ENCODE measurements at places on chromosomes 7 and 10.

GRCh38 chr10:65342245-65342644, 1583.6 kb upstream of the LRRTM3 start:
- no peak for DNase-seq

DNA sequence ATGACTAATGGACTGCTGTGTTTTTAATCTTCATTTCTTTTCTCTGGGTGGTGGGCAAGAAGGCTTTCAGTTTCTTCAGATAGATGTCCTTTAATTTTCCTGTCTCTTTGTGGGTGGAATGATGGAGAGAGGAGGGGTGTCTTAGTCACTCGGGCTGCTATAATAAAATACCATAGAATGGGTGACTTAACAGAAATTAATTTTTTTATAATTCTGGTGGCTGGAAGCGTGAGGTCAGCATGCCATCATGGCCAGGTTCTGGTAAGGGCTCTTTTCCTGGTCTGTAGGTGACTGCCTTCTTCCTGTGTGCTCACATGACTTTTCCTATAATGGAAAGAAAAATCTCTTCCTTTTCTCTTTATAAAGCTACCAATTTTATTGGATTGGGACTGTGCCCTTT, 6.3 kb downstream of the RSBN1L start:
- no peak for DNase-seq

- DNase-seq, result no peak
These were observed 84.5 kb downstream of the FAM241B start for GRCh38 chr10:69714572-69714971.

GRCh38 chr7:69189406-69189805, 408.9 kb upstream of the AUTS2 start:
- no peak for DNase-seq

DNA sequence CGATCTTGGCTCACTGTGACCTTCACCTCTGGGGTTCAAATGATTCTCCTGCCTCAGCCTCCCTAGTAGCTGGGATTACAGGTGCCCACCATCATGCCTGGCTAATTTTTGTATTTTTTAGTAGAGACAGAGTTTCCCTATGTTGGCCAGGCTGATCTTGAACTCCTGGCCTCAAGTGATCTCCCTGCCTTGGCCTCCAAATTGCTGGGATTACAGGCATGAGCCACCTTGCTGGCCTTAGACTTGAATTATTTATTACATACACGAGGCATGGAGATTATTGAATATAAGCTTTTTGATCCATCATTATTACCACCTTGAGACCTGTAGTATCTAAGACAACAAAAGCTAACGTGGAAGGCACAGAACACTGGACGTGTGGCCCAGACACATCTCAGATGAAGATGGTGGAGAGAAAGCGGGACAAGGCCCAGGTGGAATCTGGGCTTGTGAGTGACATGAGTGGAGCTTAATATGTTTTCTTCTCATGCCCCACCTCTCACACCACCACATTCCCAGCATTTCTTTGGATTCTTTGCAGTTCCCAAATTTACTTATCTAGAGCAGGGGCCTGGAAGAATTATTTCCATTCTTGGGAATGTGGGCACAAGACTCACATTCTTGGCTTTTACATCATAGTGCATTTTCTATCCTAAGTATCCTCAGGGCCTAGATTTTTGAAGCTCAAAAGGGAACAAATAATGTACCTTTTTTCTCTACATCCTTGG, 76.6 kb downstream of the SUGCT start:
- DNase-seq, result no peak

DNA sequence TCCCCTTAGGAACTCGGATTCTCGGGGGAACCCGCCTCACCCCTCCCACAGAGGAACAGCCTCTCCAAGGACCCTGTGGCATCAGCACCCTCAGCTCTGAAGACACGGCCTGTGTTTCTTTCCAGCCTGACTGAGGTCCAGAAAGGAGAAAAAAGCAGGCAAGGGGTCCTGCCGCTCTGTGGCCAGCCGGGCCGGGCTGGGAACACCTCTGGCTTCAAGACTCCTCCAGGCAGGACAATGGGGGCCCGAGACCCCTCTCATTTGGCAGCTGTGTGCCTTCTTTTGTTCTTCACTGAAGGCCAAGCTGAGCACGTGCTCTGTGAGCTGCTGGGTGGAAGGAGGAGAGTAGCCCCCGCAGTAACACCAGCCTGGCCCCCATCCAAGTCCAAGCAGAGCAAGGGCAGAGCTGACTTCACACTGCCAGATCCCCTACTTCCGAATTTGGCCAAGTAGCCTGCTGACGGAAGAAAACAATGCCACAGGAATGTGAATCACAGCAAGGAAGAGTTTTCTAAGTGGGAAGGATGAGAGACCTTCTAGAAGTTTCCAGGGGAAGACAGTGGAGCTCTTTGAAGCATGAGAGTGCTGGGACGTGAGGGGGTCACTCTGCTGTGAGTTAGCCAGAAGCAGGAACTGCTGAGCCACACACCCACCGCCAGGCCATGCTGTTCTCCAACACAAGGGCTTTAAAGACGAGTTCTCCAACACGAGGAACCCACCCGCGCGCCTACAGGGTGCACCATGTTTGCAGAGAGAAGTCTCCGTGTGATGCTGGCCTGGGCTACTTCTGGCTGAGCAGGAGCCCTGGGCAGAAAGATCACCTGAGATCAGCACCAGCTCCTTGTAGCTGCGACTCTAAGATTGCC, 3.1 kb downstream of the CNPY1 start:
- DNase-seq, result no peak

GRCh38 chr7:73832806-73833205, 2.0 kb downstream of the CLDN4 start:
- DNase-seq, result no peak

GRCh38 chr7:12893292-12893691, 205.9 kb downstream of the ARL4A start:
- DNase-seq, result no peak

Data from CD8-positive, alpha-beta T cell (primary cell).